ENCODE measurements at places on chromosomes 5 and 9. TPM values are rescaled to one million over a fixed set of nuclear protein-coding genes. Genes with fewer than 3 reads are reported as not detected.

The ZFP2 gene
- total RNA-seq = 0.60 TPM

The NDUFA8 gene
- total RNA-seq = 45.0 TPM

The IL4 gene
- total RNA-seq = not detected

The SLC46A2 gene
- total RNA-seq = not detected

The NSUN2 gene
- total RNA-seq = 51.0 TPM

The UQCRQ gene
- 151 TPM for total RNA-seq

The PCDHAC2 gene
- 0.15 TPM for total RNA-seq

The RASEF gene
- 0.30 TPM for total RNA-seq

The DND1 gene
- not detected for total RNA-seq

The INPP5E gene
- 3.8 TPM for total RNA-seq

The CER1 gene
- not detected for total RNA-seq

The CATSPER3 gene
- total RNA-seq = not detected

The LECT2 gene
- total RNA-seq = not detected

The FBXO4 gene
- total RNA-seq = 11.1 TPM

The NUTM2G gene
- not detected for total RNA-seq

The FLT4 gene
- total RNA-seq = not detected

The ADRA1B gene
- not detected for total RNA-seq
